Karpas-422 (cell line): ENCODE measurements at places on chromosomes 2 and 18. TPM values are rescaled to one million over a fixed set of nuclear protein-coding genes. Genes with fewer than 3 reads are reported as not detected.

- DNase-seq, result peak; percentile 68
Measured at GRCh38 chr2:62505750-62506420, at the start of gene TMEM17. Gene TMEM17 (minus strand): TSS chr2:62506195. CDS start chr2:62506129, 66 bp downstream.

DNA sequence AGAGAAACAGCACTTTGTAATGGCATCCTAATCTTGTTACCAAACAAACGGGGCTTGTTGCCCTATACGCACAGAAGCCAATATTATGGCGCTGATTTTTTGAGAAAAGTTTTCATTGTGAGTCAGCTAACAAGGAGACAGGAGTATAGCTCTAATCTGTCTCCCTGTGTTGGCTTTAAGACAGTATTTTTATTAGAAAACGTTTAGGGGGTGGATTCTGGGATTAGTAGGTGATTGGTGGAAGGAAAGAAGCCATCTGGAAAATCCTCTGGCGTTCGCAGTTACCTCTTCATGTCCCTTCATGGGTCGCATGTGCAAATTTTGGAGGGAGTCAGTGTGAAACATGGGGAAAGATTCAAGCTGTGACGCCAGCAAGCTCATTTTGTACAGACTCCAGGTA, 698 bp upstream of the TMEM237 start:
- no peak for DNase-seq

Gene APOB
- total RNA-seq, result not detected in 2 replicates

DNA sequence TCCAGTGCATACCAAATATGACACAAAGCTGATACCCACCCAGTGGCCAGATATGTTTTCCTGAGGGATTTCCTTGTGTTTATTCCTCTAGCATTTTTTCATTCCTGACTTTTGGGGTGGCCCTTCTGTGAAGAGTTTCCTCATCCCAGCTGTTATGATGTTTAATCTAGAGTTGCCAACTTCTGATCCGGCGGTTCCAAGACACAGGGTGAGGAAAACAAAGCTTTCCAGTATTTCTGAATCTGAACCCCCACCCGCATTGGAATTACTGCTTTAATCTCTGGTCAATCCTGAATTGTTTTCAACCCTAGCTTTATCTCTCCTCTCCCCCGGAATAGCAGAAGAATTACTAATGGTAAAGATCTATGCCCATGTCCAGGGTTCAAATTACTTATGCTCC, 39.2 kb upstream of the PNPT1 start:
- no peak for DNase-seq

DNA sequence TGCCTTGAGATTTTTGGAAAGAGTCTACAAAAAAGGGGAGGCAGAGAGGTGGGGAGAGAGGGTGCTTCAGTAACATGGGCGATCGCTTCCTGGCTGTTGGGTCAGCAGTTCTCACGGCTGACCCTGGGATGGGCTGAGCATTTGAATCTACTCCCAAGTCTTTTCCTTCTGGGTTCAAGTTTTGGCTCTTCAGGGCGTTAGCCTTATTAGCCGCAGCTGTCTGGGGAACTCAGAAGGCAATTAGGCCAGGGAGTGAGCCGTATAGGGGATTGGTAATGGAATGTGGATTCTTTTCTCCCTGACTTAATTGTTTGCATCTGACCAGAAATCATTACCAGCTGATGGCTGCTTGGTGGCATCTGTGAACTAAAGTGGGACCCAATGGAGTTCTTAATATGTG, 250.5 kb upstream of the SKOR2 start:
- DNase-seq, result no peak

- DNase-seq, result no peak
Measured at GRCh38 chr18:57627488-57627887, 5.9 kb upstream of the NARS1 start.
